ENCODE measurements at places on chromosomes 7 and 10.

DNA sequence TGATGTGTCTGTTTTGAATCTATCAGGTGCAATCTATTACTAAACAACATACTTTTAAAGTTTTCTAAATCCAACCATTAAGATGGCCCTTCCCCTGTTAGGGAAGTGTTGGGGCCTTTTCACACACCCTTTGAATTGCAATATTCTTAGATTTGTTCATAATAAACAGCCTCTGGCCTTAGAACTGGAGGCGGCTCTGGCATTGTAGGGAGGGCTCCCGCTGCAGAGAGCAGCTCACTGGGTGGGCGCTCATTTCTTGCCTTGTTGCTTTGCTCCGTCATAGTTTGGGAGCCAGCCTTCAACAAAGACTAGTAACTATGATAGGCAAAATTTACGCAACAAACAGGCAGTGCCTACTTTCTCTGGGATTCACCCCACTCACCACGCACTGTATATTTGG lies 4.2 kb upstream of the HOXA10 start:
- no peak for DNase-seq

GRCh38 chr10:116997015-116997414 lies 8.0 kb downstream of the SHTN1 start:
- no peak for DNase-seq

- DNase-seq: no peak
These were observed 744.7 kb downstream of the XPNPEP1 start for GRCh38 chr10:109178591-109178990.

- no peak for DNase-seq
These were observed 82.4 kb downstream of the ADARB2 start for GRCh38 chr10:1654811-1655356.
